ENCODE measurements at places on chromosomes 1 and 21.

DNA sequence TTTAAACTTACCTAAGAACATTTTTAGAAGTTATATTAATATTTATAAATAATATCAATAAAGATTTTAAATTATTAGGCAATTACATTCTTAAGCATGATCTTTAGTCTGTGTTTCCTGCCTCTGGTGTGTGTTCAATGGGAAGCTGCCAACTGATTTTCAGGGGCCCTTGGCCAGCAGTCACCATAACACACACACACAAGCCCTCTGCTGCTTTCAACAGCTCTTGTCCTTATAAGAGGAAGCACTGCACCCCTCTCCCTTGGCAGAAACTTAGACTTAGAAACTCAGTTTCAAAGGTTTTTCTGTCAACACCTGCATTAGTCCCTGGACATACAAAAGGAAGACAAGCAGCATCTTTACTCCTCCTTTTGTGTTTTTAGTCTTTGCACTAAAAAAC is 81.4 kb downstream of the VAV3 start:
- DNase-seq = no peak

- DNase-seq = no peak
Observed at GRCh38 chr1:28447679-28448078, 58.2 kb upstream of the RCC1 start.

- DNase-seq = no peak
Observed at GRCh38 chr1:53763911-53764310, 24.9 kb upstream of the GLIS1 start.

- no peak for DNase-seq
Observed at GRCh38 chr21:16713331-16714117, 799.3 kb upstream of the CXADR start.

DNA sequence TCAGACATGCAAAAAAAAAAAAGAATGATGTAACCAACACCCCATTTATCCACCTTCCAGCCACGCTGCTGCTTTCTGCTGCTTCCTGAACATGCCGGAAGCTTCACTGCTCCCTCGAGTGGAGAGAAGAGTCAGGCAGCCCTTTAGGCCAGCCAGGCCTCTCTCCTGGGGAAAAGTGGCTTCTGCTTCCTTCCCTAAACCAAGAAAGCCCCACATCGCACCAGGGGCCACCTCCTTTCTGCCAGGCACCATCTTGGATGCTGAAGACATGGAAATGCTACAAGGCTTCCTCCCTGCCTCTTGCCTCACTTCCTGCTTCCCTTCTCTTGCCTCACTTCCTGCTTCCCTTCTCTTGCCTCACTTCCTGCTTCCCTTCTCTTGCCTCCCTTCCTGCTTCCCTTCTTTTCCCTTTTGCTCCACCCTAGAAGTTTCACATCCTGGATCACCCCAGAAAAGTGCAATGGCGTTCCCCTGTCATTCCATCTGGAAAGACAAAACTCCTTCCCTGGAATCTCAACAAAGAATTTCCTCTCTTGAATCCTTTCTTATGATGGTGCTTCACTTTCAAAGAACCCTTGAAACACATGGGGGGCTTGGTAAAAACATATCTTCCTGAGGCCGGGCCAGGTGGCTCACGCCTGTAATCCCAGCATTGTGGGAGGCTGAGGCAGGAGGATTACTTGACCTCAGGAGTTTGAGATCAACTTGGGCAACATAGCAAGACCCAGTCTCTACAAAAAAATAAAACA is 18.7 kb downstream of the TNFRSF8 start:
- DNase-seq = no peak

- DNase-seq = peak; percentile 8
Observed at GRCh38 chr1:31152181-31152795, 86.8 kb upstream of the PUM1 start.

GRCh38 chr1:35691571-35692220 is 27.0 kb downstream of the C1orf216 start:
- no peak for DNase-seq

- DNase-seq = no peak
Observed at GRCh38 chr1:55535724-55536544, 320.8 kb upstream of the USP24 start.

DNA sequence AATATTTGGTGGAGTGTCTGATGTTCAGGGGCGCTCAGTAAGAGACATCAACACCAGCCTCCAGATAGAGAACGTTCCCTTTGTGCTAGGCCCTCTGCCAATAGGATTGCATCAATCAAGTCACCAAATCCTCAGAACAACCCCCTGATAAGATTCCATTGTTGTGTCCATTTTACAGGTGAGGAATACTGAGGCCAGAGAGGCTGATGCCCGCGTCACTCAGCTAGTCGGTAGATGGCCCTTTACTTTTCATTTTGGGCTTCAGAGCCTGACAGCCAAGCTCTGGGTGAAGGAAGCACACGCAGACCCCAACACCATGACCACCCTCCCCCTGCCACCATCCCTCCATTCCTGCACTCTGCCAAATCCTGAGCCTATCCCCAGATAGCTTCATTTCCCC is 406.2 kb downstream of the PTPRU start:
- no peak for DNase-seq

DNA sequence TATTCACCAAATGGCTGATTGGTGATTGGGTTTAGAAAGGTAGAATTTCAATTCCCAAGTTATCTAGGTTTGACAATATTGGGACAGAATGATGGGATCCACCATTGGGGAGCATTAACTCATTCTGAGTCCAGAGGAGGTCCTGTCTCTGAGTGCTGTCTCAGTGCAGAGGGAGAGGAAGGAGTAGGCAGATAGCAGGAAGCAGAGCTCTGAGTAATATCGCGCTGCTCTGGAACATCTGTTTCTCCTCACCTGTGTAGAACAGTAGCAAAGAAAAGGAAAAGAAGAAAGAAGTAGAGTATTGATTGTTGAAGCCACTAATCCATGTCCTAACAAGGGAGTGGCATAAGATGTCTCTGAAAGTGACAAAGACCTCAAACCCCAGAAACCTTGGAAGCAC is 1657.8 kb downstream of the MRPL39 start:
- DNase-seq = no peak

DNA sequence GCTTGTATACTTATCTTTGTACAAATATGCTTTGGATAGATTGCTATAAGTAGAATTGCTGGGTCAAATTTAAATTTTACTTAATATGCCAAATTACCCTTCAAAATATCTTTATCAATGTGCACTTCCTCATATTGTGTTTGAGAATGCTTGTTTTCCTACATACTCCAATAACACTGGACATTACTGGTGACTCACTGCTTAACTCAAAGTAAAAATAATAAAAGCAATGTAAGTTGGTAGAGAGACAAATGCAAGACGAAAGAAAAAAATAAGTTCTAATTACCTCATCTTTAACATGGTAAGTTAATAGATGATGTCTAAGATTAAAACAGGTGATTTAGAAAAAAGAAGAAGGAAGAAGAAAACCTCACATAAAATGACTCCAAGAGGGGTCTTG is 7.9 kb upstream of the SH3GLB1 start:
- DNase-seq = no peak

DNA sequence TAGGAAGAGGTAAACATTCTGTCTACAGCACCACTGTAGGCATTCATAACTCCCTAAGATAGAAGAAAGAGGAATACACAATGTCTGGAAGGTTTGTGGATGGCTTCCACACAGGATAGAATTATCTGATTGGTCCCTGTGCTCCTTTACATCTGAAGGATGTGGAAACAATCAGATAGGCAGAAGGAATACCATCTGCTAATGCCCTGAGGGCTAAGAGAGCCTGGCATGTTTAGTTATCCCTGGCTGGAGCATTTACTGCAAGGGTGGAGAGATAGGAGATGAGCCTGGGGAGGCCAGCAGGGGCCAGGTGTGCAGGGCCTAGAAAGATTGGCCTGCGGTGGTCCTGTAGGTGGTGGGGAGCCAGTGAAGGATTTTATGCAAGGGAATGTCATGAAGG is 8.6 kb upstream of the ACBD3 start:
- DNase-seq = no peak

- no peak for DNase-seq
Observed at GRCh38 chr1:223001653-223002634, 141.1 kb downstream of the TLR5 start.

- no peak for DNase-seq
Observed at GRCh38 chr1:110554871-110555801, 36.2 kb upstream of the KCNA10 start.

DNA sequence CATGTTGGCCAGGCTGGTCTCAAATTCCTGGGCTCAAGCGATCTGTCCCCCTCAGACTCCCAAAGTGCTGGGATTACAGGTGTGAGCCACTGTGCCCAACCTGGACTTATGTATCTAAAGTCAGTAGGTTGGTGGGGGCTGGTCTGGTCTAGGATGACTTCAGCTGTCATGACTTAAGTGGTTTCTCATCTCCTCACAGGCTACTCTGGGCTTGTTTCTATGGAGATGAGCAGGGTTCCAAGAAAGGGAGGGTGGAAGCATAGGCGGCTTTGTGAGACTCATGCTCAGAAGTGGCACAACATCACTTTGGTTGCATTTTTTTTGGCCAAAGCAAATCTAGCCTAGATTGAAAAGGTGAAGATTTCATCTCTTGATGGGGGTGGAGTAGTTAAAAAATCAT is 115.9 kb upstream of the IVNS1ABP start:
- no peak for DNase-seq

DNA sequence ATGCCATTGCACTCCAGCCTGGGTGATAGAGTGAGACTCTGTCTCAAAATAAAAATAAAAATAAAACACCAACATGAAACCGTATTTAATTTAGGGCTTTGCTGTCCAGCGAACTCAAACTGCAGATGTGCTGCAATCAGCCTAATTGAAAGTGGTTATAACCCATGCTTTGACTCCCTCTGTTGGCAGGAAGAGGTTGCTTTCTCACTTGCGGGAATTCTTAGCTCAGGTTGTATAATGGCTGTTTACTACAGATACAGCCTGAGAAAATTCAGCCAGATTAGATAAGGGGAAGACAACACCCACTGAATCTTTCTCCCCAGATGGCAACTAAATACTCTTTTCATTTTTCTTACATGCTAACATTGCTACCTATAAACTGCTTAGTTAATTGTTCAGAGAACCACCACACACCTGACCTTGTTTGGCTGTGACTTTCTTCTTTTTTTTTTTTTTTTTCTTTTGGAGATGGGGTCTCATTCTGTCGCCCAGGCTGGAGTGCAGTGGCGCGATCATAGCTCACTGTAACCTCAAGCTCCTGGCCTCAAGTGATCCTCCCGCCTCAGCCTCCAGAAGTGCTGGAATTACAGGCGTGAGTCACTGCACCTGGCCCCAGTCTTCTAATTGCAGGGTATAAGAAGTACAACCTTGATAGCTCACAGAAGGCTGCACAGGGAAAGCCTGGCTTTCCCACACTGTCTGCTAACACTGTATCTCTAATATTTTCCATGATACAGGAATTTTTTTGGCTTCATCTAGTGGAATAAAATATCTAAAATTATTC is 34.6 kb downstream of the DNTTIP2 start:
- no peak for DNase-seq

GRCh38 chr1:233668146-233668724 is 54.3 kb downstream of the KCNK1 start:
- DNase-seq = no peak

GRCh38 chr1:58290685-58291372 is 255.7 kb downstream of the OMA1 start:
- DNase-seq = no peak

Measured in GOT3 (cell line).